ENCODE measurements at places on chromosomes 2 and 18. TPM values are rescaled to one million over a fixed set of nuclear protein-coding genes. Genes with fewer than 3 reads are reported as not detected.

- H3K27ac ChIP-seq: no peak overlapping the region
- no peak for DNase-seq
- H3K4me1 ChIP-seq: no peaks in the 10 kb centered on the region
- H3K36me3 ChIP-seq: no peaks in the 10 kb centered on the region
- no peaks in the 10 kb centered on the region for H3K27me3 ChIP-seq
- no peak overlapping the region for H3K4me3 ChIP-seq
Measured at GRCh38 chr2:171210864-171211431, 50.3 kb upstream of the TLK1 start.

DNA sequence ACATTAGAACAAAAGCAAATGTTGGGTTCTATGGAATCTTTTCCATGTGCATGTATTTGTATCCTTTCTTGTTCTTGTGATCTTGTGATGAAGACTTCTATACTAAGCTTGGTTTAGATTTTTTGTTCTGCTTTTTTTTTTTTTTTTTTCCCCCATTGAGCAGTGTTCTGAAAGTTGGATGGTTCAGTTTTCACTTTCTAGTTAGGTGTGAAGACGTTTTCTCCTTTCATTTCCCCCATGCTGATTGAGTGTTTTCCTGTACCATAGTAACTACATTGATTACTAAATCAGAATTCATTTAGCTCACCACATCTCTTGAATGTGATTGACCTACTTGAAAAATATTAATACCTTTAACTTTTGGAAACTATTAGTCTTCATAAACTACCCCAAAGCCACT is 34.1 kb downstream of the NOP58 start:
- H3K4me3 ChIP-seq: no peak overlapping the region
- H3K27me3 ChIP-seq: no peaks in the 10 kb centered on the region
- no peaks in the 10 kb centered on the region for H3K4me1 ChIP-seq
- H3K36me3 ChIP-seq: peaks cover 90% of the 10 kb centered on the region
- H3K27ac ChIP-seq: no peak overlapping the region
- no peak for DNase-seq

- no peak for DNase-seq
- H3K27ac ChIP-seq: no peak overlapping the region
- H3K27me3 ChIP-seq: peaks cover 37% of the 10 kb centered on the region
- no peaks in the 10 kb centered on the region for H3K36me3 ChIP-seq
Measured at GRCh38 chr2:72913486-72914205, 3.7 kb upstream of the EMX1 start.

Gene SCN2A
- total RNA-seq: 1.2 TPM

GRCh38 chr2:112699984-112700667 is 20.7 kb upstream of the NT5DC4 start:
- H3K4me3 ChIP-seq: no peak overlapping the region
- no peaks in the 10 kb centered on the region for H3K27me3 ChIP-seq
- no peaks in the 10 kb centered on the region for H3K4me1 ChIP-seq
- no peak overlapping the region for H3K27ac ChIP-seq
- H3K36me3 ChIP-seq: no peaks in the 10 kb centered on the region

DNA sequence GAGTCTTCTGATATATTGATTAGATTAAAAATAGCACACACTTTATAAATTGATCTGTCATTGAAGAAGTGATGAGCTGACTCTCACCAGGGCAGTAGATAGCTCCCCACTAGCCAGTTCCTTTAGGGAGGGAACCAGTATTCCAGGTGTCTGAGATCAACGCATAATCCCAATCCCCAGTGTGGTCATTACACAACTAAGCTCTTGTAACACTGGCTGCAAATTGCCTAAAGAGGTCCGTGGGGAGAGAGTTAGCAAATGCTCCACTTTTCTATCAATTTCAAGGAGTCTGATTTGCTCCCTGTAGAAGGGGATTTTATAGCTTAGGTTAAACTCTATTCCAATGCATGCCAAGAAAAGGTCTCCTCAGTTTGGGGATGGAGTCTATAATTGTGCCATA is 7.7 kb downstream of the SLC14A1 start:
- H3K4me1 ChIP-seq: no peaks in the 10 kb centered on the region
- no peak overlapping the region for H3K4me3 ChIP-seq
- DNase-seq: no peak
- H3K27ac ChIP-seq: no peak overlapping the region
- H3K36me3 ChIP-seq: no peaks in the 10 kb centered on the region

Gene CYP27A1
- total RNA-seq: 30.0 TPM

GRCh38 chr2:76870011-76870410 is 652.2 kb downstream of the LRRTM4 start:
- DNase-seq: no peak
- H3K4me1 ChIP-seq: no peaks in the 10 kb centered on the region
- H3K36me3 ChIP-seq: no peaks in the 10 kb centered on the region
- H3K27ac ChIP-seq: no peak overlapping the region
- H3K4me3 ChIP-seq: no peak overlapping the region

Gene FOXD4L1
- total RNA-seq: not detected

All from vagina (tissue), 2 donors.